ENCODE measurements at places on chromosomes 6 and 20.
A peak's percentile ranks its signal among the peaks of the same experiment; 100 is the strongest.

- DNase-seq = no peak
These were observed 109.0 kb downstream of the PRKN start for GRCh38 chr6:162618448-162619002.

- no peak for DNase-seq
These were observed 448.1 kb downstream of the CBLN4 start for GRCh38 chr20:55557191-55557590.

DNA sequence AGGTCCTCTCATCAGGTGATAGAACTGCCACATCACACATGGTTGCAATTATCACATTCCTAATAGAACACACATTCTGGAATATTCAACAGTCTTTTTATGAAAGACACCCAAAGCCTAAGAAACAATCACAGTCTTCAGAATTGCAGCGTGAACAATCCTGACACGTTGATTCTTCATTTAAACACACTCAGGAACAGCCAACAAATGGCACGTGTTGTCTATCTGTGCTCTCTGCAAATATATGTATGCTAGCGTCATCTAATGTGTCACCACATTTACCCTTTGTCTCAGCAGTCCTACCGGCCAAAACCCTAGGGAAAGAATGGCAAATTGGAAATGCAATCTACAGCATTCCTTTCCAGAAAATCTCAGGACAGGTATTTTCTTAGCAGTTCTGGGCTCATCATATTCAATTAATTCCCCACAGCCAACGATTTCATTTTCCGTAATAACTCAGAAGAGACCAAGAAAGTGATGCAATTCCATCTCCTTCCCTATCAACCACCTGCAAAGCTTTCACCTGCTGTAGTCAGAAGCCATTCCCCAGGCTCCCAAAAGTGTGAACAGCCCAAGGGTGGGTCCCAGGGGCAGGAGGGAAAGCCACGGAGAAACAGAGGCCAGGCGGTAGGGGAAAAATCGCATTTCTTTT, 280.3 kb upstream of the JARID2 start:
- no peak for DNase-seq

GRCh38 chr6:154370545-154370944, 13.9 kb upstream of the IPCEF1 start:
- no peak for DNase-seq

- DNase-seq = peak; percentile 23
These were observed 403.3 kb downstream of the EPM2A start for GRCh38 chr6:145332011-145332410.

DNA sequence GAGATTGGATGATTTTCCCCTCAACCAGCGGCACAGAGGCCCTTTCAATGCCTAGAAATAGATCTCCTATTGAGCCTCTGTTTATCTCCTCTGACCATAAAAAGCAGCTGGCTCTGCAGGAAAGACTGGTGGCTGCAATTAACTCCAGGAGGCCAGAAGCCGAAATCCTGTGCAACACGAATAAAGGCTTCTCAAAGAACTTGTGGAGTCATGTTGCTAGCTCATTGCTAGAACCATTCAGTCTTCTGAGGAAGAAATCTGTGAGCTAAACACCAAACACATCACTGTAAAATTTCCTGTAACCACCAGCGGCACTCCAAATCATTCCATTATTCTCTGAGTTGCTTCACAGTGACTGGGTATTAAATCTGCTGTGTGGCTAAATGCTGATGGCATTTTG, 49.1 kb upstream of the TPD52L1 start:
- DNase-seq = no peak

DNA sequence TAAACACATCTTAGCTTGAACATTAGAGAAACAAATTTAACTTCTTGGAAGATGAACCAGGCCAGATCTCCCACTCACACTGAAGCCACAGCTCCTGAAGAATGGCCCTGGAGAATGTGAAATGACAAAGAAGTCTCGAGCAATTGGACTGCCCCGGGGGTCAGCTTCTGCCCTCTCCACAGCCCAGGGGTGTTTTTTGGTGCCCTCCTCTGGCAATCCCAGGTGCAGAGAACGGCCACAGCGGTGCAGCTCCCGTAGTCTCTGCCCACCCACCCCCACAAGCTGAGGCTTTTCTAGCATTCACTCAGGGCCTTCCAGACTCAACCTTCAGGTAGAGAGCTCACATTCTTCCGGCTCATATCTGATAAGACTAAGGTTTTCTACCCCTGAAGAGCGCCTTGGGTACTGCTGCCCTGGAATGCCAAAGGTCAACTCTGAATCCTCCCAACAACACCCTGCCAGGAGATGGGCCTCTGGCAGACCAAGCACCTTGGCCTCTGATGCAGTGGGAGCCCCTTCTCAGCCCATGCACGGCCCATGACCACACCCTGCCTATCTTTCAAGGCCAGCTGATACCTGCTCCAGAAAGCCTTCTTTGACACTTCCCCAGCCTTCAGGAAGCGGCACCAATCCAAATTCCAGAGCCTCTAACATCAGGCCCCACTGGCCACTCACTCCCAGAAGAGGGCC, 208.3 kb downstream of the SYNDIG1 start:
- no peak for DNase-seq

- DNase-seq = no peak
These were observed 152.9 kb downstream of the KLHL32 start for GRCh38 chr6:97077380-97077779.

DNA sequence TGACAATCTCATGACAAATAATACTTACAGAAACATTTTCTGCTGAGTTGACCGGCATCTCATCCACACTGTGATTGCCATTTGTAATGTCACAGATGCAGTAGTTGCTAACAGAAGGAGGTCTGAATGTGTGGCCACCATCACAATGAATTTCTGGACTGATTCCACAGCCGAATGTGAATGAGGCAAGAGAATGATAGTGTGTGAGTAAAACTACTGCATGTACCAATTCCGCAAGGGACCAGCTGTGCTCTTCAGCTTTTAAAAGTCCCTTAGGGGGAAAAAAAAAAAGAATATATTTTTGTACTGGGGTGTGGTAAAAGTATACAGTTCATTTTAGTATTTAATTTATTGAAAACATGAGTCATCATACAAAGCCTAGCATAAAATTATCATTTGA, 96.2 kb downstream of the SESN1 start:
- no peak for DNase-seq

DNA sequence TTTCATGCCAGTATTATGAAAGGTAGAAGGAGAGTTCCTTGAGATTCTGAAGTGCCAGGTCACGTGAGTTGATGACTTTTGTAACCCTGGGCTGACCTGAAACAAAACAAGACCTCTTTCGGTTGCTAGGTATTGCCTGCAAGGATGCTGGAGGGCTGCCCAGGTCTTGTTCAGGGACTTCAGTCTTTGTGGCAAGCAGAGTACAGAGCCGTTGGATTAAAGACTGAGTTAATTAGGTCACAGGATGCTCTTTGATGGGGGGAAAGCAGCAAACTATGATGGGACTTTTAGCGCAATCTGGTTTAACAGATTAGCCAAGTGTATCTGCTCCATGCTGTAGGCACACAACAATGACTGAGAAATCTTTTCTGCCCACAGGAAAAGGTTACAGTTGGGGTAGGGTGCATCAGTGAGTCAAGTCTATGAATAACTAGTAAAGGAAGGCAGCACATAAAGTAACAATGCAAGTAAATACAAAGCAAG, 12.8 kb upstream of the ELOVL5 start:
- DNase-seq = no peak

GRCh38 chr20:63107449-63108200, 100.9 kb upstream of the BHLHE23 start:
- DNase-seq = no peak
